SJCRH30 (cell line): ENCODE measurements at places on chromosomes 1 and 21. TPM values are rescaled to one million over a fixed set of nuclear protein-coding genes. Genes with fewer than 3 reads are reported as not detected.

- DNase-seq, result no peak
Measured at GRCh38 chr1:30700528-30701257, 22.7 kb downstream of the MATN1 start.

DNA sequence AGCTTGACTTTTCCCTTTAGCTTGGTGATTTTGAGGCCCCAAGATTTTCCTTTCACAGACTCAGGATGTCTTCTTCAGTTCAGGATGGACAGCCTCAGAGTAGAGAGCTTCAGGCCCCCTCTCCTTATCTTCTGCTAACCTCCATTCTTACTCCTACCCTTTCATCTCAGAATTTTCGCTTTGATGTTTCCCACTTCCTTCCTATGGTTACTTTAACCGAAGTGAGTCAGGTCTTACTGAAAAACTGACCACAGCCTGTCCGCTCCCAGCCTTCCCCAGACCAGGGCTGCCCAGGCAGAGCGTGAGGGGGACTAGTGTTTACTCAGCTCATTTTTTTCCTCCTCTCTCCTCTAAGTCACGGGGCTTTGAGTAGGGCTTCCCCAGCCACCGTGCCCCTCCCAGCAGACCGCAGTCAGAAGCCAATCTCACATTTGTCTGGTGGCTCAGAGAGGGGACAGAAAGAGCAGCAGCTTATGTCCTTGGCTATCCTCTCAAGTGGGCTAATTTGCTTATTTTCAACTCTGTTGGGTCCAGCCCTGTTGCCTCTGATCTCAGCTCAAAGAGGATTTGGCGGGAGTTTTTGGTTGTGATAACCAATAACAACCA lies 4.2 kb upstream of the IL19 start:
- DNase-seq, result peak; percentile 38

Gene SPATA45
- not detected in 2 replicates for total RNA-seq

GRCh38 chr21:33101300-33101911 lies 31.5 kb downstream of the OLIG1 start:
- no peak for DNase-seq

Gene UBL4B
- total RNA-seq, result not detected in 2 replicates

Gene FMO2
- total RNA-seq, result not detected in 2 replicates
